ENCODE measurements at places on chromosomes 4 and X. TPM values are rescaled to one million over a fixed set of nuclear protein-coding genes. Genes with fewer than 3 reads are reported as not detected.

Gene NAA11
- not detected for total RNA-seq

Gene SYTL5
- total RNA-seq, result 0.66 TPM

Gene ZXDB
- 13.2 TPM for total RNA-seq

Gene RBM46
- not detected for total RNA-seq

Gene BGN
- total RNA-seq, result 27.9 TPM

Gene ADH1A
- total RNA-seq, result not detected

Gene C4orf50
- not detected for total RNA-seq

Data from uterine smooth muscle cell (primary cell).